Ureter (tissue), 1 donor: ENCODE measurements at places on chromosomes 5 and 9. TPM values are rescaled to one million over a fixed set of nuclear protein-coding genes. Genes with fewer than 3 reads are reported as not detected.

DNA sequence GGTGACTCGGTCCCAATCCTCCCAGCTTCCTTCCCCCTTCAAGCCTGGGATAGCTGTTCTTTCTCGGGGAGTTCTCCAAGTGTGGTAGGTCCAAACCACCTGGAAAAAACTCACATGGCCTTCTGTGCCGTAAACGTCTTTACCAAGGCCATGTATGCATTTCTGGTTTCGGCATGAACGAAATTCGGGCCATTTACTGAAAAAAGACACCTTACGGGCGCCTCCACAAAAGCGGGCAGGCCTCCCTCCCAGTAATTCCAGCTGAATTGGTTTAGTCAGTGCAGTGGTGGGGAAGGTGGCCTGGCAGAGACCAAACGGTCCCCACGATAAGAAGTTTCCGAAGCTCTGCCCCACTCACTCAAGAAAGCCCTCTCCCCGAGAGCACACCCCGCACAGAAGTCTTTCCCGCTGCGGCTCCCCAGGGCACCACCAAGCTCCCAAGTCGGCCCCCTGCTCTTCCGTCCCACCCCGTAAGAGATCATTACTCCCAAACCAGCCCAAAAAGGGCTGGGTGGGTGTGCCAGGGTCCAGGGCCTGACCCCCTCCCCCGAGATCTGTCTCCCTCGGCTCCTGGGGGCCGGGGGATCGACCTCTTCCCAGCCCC lies 86.3 kb upstream of the MELK start:
- no peak for DNase-seq

GRCh38 chr9:108606401-108606800 lies 249.4 kb downstream of the ACTL7B start:
- no peak for DNase-seq

GRCh38 chr9:37100741-37101140 lies 19.6 kb upstream of the ZCCHC7 start:
- no peak for DNase-seq

DNA sequence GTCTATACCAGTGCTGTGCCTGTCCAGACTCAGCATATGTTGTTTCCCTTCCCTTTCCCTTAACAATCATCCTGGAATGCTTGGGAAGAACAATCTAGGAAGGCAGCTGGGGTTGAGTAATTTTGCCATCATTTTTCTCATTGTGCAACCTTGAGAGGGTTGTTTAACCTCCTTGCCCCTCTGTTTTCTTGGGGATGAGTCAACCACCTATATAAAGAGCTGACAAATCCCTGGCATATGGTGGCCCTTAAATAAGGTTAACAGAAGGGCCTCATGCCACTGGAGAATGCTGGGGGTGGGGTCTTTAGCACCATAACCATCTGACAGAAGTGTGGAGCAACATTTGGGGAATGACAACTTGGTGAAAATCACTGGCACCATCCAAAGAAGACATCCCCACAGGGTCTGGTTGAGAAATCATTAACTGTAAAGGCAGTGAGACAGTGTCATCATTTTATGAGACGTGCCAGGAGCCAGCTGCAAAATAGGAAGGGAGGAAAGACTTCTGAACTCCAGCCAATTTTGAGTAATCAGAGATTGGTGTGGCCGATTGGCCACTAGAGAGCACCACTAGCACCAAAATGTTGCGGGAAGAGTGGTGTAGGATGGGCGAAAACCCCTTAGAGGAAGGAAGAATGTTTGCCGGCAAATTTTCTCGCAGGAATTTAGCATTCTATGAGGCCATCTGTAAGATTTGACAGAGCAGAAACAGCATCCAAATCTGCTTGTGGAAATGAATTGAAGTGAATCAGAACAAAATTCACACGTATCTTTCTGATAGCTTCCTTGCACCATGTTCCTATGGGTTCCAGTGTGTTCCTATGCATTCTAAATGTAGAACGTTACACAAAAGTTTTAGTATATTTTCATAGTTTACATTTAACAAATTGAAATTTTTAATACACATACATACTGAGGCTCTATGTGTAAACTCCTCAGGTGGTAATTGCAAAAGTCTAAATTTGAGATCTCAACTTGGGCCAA lies 113.8 kb downstream of the MSX2 start:
- no peak for DNase-seq

DNA sequence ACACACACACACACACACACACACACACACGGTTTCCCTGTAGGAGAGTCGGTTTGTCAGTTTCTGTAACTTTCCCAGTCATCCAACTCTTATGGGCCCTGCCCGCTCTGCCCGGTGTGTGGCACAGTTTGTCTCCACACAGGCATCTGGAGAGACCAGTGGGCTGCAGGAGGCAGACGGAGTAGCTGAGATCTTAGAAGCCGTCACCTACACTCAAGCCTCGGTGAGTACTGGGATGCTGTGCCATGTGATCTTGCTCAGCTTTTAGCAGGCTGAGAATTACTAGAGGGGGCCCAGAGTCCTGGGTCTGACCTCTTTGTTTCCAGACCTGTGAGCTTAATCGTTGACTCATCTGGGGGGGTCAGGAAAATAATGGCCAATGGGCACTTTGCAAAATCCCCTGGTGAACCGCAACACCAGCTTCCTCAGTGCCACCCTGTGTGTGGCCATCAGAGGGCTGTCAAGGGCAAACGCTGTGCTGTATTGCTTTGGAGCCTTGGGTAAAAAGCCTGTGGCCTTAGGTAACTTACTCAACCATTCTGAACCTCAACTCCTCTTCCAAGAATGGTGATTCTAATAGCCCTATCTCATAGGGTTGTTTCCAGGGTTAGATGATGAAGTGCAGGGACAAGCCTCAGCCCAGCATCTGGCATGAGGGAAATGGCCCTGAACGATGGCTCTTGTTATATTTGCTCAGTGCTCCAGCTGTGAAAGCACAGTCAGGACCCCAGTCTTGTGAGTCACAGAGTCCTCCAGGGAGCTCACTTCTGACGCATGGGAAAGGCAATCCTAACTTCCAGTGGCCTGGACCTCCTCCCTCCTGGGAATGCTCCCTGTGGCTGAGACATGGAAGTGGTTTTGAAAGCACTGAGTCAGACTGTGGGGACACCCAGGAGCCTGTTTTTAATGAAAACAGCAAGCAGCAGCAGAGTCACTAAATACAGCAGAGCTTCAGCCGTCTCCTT lies 45.6 kb downstream of the COL15A1 start:
- peak; percentile 54 for DNase-seq

DNA sequence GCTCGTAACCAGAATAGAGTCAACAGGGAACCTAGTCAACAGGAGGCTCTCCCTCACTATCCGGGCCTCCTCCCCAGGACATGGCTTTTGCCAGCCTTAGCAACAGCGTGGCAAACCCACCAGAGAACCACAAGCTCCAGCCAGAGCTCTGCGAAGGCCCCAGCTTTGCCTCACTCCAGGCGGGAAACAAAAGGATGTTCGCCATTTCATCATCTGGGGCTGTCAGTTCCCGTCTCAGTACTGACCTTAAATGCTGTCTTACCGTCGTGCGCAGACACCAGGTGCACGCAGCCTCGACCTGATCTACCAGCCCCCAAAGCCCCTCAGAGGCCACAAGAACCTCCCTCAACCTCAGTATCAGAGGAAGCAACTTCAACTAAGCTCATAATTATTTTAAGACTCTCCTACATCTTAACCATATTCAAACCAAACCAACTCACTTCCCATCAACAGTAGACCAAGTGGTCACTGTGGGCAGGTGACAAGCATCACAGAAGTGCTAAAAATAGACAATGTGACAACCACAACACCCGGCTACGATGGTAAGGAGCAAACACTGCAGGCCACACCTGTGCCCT lies 71.4 kb downstream of the SEMA4D start:
- no peak for DNase-seq

- DNase-seq: no peak
Observed at GRCh38 chr5:31640573-31640972, 1.6 kb downstream of the PDZD2 start.

GRCh38 chr9:136923881-136924280 lies 20.7 kb downstream of the FBXW5 start:
- DNase-seq: no peak

DNA sequence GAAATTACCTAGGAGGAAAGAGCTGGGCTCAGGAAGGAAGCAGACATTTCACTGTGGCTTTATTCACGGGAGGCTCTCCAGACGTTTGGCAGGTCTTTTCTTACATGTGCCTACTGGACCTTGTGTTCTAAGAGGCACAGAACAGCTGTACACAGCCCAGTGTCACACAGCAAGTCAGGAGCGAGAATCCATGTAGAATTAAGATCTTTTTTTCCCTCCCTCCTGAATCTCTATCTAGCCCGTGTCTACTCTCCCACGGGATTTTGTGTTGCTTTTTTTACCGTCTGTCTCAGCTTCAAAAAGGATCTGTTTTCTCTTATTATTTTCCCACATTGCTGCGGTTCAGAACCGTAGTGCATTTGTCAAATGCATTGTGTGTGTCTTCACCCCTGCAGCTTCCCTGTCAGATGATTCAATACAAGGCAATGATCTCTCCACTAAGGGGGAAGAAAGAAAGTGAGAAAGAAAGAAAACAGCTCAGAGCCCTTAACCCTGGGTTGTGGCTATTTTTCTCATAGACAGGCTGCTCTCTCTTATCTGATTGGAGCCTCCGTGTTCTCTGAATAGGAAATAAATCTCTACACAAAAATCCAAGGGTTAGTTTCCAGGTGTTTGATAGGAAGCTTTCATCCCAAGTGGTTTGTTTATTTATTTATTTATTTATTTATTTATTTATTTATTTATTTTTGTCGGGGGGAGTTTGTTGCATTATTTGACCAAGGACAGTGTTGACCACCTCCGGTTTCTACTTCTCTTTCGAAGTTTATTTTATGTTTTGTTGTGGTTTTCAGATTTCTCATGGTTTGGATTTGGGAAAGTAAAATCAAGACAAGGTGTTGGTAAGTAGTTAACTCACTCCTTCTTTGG lies 191.0 kb downstream of the NTRK2 start:
- DNase-seq: no peak

DNA sequence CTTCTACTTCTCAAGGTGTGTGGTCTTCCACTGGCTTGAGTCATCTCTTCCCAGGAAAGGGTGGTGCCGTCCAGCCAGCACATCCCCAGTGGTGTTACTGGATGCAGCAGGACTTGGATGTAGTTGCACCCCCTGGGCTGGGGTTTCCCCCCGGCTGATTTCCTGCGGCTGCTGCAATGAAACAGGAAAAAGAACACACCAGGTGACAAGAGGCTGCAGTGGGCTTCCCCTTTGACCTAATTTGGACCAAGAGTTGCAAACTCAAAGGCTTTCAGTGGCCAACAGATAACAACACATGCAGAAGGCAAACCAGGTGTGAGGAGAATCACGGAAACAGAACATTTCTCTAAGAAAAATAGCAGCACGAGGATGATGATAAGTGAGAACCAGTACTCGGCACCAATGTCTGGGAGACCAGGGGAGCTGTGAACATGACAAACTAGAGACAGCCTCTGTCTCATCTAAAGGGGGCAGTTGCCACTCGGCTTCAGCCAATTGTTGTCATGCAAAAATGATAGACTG lies 83.7 kb downstream of the PDE6A start:
- DNase-seq: no peak

GRCh38 chr9:126109575-126109974 lies 217.1 kb upstream of the MVB12B start:
- DNase-seq: no peak

DNA sequence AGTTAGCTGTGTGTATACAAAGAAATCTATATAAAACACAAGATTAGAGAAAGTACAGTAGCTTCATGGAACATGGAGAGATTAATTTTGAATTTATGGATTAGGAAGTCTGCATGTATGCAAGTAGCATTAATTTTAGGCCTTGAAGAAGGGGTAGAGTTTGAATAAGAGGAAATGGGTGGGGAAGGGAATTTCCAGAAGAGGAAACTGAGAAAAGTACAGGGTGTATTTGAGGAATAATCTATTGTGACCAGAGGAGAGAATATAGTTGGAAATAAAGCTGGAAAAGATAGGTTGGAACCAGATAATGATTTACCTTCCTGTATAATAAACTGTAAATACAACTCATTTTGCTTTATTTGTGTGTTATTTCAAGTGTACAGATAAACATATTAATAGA lies 53.6 kb downstream of the CWC27 start:
- no peak for DNase-seq

SCGB3A1 gene
- 1.4 TPM for total RNA-seq

IL33 gene
- 49.7 TPM for total RNA-seq

SH3GL2 gene
- 1.2 TPM for total RNA-seq

LCN9 gene
- not detected for total RNA-seq

PDE8B gene
- total RNA-seq: 10.1 TPM

FIBCD1 gene
- total RNA-seq: not detected

CCL28 gene
- total RNA-seq: 7.6 TPM
